ENCODE measurements at places on chromosomes 3 and 15.

DNA sequence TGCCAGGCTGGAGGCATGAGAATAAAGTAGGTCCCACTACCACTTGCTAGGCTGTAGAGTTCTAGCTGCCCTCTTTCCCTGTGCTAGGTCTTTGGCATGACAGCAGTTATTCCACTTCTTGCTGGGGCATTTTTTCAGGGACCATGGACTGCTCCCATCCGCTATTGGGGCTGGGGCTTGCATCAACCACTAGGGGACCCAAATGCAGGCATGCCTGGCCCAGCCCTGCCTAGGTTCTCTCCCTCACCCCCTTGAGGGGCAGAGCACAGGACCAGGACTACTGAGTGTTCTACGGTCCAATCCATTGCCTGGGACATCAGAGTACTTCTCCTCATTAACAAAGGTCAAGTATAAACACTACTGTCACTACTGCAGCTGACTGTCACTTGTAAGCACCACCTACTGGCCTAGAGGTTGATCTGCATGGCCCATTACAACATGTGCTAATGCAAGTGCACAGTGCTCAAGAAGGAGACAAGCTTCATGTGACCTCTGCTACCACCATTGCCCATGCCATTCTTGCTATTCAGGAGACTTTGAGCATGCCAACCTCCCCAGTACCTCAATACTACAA, 270.5 kb downstream of the MBNL1 start:
- DNase-seq: no peak

- DNase-seq: no peak
Observed at GRCh38 chr15:70742928-70743327, 20.4 kb downstream of the UACA start.

- no peak for DNase-seq
Observed at GRCh38 chr15:42141795-42142667, 14.4 kb downstream of the PLA2G4F start.

GRCh38 chr15:96336108-96336595, 5.7 kb downstream of the NR2F2 start:
- no peak for DNase-seq

DNA sequence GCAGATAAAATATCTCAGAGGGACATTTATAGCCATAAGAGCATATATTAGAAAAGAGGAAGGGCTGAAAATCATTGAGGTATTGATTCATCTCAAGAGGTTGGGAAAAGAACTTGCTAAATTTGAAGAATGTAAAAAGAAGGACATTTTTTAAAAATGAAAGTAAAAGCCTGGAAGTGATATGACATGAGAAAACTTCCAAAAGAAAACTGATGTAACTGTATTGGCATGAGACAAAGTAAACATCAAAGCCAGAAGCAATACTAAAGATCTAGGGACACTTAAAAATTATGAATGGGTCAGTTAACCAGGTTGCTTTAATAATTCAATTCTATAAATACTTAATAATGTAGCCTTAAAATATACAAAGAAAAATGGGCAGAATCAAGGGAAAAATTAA, 31.9 kb downstream of the CEP63 start:
- no peak for DNase-seq

GRCh38 chr3:45564172-45564571, 30.4 kb upstream of the LIMD1 start:
- no peak for DNase-seq

DNA sequence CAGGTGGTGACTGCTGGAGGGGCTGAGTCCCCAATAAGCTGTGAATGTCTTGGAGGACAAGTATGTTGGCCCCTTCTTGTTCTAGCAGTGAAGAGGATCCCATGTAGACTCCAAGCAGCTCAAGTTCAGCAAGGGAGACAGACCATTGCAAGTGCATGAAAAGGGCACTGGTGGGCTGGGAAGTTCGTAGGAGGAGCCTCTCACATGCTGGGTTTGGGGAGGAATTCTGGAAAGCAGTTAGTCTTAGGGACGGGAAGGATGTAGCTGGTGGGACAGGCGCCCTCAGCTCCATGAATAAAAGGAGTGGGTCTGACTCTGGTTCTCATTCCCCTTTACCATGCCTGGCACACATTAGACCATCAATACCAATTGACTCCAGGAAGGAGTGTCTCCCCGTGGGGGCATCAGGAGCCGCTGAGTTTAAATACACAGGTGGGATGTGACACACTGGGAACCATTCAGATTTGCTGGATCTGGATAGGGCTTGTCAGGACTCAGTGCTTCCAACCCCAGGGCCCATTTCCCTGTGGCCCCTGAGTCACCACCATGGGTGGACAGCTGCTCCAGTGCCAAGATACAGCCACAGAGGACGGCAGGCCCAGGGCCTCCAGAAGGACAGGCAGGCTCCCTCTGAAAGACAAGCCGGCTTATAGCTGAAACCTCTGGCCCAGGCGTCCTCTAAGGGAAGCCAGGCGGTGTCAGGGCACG, 552 bp upstream of the XYLB start:
- no peak for DNase-seq

GRCh38 chr3:178393146-178393545, 143.1 kb upstream of the KCNMB2 start:
- no peak for DNase-seq

- no peak for DNase-seq
Observed at GRCh38 chr15:85559530-85559929, 179.1 kb downstream of the AKAP13 start.

- DNase-seq: no peak
Observed at GRCh38 chr15:78420220-78420619, 17.8 kb upstream of the IREB2 start.

GRCh38 chr3:173221010-173221409, 80.0 kb upstream of the SPATA16 start:
- no peak for DNase-seq

- DNase-seq: peak; percentile 64
Observed at GRCh38 chr3:99172736-99173657, 271.5 kb upstream of the DCBLD2 start.

DNA sequence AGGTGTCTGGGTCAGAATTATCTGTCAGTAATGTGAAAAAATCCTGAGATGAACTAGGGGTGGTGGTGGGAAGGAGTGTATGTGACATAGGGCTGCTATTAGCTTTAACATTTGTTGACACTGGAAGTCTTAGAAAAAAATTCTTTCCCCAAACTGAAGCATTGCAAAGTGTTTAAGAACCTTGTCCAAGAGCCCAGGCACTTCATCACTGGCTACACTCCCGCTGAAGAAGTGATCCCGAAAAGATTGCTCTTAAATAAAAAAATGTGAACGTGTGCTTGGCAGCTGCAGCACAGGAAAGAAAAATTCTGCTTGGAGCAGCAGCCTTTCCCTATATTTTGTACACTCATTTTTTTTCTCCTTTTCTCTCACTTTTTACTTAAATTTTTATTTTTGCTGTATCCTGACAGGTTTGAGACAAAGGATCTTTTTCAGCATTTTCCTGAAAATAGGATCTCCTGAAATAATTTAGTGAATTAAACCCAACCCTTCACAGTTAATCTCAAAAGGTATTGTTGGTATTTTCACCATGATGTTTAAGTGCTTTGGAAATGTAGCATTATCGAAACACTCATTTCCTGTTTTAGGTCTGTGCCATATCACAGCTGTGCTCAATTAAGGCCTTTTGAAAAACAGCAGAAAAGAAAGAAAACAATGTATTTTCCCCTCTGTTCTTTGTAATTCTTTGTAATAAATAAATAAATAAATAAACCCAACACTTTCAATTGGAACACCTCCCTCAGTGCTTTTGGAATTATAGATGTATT, 477.6 kb downstream of the ZNF385D start:
- no peak for DNase-seq

DNA sequence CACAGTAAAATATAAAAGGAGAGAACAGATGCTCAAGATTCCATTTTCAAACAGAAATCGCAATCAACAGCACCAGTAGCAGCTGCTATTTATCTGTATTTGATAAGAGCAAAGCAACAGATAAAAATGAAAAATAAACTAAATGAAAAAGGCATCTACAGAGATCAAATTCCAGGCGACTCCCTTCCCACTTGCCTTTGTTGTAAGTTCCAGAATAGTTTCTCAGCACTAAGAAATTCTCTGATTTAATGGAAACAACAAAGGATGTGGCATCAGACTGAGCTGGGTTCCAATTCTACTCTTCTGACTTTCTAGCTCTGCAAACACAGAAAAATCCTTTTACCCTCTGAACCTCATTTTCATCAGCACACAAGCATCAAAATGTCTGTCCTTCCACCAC, 110.8 kb upstream of the MME start:
- DNase-seq: no peak

GRCh38 chr3:146218880-146219866, 31.7 kb downstream of the PLSCR4 start:
- DNase-seq: no peak

DNA sequence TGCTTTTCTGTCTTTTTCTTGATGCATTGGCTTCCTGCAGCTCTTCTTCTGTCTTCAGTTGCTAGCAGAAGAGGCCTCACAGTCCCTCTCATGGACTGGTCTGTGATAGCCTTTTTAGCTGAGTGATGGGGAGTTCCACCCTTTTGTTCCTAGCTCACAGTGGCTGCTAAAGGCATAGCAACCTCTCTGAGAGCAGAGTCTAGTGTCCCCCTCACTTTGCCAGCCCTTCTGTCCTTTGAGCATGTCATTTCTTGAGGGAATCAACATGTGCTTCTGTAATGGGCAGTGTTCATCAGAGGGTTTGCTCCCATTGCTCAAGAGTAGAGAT, 44.4 kb downstream of the GAP43 start:
- no peak for DNase-seq

DNA sequence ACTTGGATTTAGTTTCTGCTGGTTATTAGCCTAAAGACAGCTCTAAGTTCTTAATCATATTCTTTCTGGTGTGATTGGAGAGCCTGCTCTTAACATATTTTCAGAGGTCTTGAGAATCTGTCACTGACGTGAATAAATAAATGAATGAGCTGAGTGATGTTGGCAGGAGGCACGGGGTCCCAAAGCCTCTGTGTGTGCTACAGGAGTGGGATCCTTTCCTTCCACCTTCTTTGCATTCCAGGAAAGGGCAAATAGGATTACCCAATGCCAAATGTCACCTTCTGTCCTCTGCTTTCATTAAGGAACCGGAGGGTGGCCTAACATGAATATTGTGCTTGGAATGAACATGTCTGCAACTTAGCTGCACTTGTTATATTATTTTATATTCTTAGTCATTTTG, 53.1 kb downstream of the CD47 start:
- no peak for DNase-seq

GRCh38 chr15:28984421-28985315, 98.9 kb downstream of the APBA2 start:
- DNase-seq: peak; percentile 81

DNA sequence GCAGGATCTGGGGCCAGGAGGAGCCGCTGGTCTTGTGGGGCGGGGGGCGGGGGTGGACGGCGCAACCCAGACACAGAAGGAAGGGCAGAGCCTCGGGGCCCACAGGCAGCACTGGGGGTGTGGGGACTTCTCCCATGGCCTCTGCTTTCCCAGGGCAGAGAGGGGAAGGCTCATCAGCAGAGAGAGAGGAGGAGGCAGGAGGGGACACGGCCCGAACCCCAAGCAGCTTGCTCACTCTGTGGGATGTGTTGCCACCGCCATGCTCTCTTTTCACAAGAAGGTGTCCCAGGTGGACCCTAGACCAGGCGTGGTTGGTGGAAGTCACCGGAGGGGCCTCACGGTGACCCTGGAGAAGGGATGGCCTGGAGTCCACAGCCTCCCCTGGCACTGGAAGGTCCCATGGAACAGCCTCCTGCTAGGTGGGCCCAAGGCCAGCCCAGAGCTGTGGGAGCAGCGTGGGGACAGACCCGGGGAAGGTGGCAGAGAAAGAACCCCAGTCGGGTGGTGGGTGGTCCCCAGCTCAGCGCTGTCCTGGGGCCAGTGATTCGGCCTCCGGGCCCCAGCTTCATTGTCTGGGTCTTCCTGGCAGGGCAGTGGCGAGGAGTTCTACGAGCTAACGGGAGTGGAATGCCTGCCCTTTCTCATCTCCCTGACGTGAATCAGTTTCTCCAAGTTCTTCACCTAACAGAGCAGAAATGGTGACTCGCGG, 46.8 kb upstream of the PCSK6 start:
- peak; percentile 40 for DNase-seq

GRCh38 chr15:73052653-73053397, 562 bp downstream of the NEO1 start:
- DNase-seq: peak; percentile 80

DNA sequence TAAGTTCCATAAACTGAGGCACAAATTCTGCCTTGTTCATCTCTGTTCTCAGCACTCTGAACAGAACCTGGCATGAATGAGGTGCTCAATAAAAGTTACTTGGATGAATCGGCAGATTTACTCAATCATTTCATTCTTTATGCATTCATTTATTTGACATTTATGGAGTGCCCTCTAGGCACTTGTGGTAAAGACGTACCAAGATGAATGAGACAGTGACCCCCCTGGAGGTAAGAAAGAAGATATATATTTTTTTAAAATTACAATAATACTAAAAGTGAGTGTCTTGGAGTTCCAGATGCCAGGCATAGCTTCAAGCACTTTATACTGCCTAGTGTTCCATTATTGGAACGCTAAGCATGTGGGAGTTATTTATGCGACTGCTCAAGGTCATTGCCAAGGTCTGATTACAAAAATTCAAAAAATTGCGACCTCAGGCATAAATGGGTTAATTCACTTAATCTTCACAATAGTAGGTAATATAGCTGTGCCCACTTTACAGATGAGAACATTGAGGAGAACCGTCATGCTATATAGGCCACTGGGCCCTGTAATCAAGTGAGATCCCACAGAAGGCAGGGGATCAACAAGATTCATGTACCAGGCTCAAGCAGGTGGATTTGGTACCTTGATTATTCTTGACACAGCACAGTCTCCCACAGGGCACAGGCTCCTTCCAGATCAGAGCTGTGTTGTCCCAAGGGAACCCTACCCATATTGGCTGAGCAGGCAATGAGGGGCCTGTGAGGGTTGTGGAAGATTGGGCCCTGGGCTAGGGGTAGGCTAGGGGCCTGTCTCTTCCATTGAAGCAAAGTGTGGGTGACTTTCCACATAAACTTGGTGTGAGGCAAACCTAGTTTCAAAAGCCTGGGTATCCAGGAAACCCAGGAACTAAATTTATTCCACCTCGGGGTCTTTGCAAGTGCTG, 10.7 kb downstream of the XIRP1 start:
- DNase-seq: no peak

- DNase-seq: no peak
Observed at GRCh38 chr3:57827757-57828156, 71.6 kb downstream of the SLMAP start.

GRCh38 chr15:56342653-56343052, 22.6 kb upstream of the TEX9 start:
- no peak for DNase-seq

DNA sequence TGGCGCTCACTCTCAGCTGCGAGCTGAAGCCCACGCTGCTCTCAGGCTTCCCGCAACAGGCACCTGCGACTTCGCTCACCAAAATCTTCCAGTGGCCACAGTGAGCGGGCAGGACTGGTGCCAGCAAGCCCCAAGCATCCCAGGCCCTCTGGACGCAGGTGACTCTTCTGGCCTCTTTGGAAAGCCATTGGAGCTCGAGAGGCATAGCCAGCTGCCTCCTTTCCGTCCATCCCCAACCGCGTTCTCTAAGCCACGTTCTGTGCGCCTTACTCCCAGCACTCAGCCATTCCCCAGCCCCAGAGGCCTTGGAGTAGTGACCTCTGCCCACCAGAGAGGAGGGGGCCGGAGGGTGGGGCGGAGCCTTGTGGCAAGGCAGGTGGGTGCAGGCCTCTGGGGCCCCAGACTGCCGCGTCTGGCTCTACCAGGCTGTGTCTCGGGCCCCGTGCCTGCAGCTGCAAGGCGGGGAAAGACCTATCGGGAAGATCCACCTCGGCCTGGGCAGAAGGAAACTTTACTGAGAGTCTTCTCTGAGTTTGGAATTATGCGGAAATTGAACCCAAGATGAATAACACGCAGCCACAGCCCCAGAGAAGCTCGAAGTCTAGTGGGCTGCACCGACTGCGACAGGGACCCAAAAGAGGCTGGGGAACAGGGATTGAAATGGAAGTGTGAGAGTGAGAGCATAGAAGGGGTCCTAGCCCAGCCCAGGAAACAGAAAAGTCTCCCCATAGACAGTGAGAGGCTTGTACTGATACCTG, 3.6 kb upstream of the SOX14 start:
- DNase-seq: peak; percentile 54

Data from ecto neural progenitor cell (in vitro differentiated cells).